Left forelimb (tissue), 1 donor: ENCODE measurements at places on chromosomes 3 and 15.

GRCh38 chr3:100981164-100981911 is 11.9 kb downstream of the ABI3BP start:
- DNase-seq, result no peak

DNA sequence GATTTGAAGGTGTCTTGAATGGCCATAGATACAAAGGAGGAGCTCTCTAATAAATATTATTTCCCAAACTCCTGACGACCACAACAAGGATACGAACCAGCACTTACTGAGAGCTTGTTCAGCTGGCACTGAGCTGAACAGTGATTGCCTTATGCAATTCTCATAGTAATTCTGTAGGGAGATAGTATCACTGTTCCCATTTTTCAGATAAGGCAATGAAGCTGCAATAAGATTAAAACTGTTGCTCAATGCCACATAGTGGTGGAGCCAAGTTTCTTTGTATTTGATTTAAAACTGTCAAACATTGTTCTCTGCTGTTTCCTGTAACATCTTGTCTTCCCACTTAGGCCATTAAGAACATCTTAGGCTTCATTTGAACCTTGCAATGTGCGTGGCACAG is 163.9 kb downstream of the RPLP1 start:
- DNase-seq, result no peak

- peak; percentile 51 for DNase-seq
Measured at GRCh38 chr15:77865106-77865610, 212.4 kb downstream of the TBC1D2B start.

DNA sequence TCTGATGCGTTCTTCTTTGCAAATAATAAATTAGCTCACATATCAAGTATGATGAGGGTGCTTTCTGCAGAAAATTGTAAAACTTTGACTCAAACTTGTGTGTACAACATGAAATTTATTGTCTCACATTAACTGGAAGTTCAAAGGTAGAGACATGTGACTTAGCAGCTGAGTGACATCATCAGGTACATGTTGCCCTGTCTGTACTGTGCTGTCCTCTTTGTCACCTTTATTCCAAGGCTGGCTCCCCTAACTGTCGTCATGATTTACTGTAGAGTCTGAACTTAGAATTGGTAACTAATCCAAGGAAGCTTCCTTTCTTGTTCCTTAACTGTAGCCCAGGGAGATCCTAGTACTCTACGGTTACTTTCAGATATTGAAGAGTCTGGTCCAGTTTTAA is 12.3 kb upstream of the FSIP1 start:
- DNase-seq, result no peak

DNA sequence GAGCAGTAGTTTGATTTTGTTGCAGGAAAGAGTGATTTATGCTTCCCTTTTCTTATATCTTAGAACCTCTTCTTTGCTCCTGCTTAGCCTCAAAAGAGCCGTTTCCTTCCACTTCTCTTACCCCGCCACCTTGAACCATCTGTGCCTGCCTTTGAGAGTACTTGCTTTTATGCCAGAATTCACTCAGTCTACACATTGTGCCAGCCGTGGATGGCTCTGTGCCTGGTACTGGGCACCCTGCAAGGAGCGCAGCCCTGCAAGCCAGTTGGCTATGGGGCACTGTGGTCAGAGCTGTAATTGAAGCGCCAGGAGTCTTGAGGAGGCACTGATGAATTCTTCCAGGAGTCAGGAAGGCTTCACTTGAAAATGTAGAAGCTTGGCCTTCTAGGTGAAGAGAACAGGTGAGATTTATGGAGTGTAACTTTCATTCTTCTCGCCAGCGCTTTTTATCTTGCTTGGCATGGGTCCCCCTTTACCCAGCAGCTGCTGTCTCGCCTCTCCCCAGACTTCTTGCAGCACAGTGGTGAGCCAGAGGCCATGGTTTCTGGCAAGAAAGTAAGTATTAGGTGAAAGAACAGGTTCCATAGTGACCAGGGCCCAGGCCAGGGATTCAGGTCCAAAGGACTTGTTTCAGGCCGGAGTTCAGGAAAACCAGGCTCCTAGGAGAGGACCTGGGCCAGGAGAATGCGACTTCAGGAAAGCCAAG is 4.9 kb downstream of the TMED3 start:
- no peak for DNase-seq

DNA sequence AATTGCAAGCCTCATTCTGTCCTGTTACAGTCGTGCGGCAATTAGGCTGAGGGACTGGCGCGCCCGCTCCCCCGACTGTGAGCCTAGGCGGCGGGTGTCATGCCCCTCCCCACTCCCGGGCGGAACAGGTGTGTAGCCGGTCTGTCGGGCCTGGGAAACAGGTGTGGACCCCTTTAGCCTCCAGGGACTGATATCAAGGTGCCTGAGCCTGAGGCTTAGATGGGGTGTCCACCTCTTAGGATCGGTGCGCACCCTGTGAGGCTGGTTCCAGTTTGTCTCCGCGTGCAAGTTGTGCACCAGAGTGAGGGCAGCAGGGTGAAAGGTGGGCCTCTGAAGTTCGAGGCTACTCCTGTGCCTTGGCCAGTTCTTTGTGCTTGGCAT is 686 bp downstream of the VPS8 start:
- no peak for DNase-seq

DNA sequence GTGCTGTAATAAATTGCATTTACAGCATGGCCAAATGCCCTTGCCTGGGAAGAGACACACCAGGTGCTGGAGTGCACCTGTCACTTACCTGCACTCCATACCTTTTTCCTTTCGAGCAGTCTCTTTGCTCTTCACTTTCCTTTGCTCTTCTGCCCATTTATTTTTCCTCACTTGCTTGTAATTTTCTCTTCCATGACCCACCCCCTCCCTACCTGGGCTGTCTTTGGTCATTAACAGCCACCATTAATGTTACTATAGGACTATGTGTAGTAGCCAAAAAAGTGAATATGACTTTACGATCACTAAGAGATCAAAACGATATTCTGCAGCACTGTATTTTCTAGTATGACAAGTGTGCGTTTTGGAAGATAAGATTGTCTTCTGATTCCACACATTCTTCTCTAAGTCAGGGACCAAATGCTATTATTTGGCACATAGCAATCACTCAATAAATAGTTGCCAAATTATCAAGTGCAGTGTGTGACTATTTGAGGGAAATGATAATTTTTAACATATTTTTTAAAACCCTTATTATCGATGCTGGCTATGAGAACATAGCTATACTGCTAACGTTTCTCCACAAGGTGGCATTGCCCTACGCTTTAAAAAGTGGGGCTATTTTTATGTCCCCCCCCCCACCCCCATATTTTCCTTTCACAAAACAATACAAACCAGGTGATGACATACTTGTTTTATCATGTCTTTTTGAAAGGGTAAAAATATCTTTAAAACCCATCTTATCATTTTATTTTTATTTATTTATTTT is 114.4 kb downstream of the GHSR start:
- DNase-seq, result no peak

DNA sequence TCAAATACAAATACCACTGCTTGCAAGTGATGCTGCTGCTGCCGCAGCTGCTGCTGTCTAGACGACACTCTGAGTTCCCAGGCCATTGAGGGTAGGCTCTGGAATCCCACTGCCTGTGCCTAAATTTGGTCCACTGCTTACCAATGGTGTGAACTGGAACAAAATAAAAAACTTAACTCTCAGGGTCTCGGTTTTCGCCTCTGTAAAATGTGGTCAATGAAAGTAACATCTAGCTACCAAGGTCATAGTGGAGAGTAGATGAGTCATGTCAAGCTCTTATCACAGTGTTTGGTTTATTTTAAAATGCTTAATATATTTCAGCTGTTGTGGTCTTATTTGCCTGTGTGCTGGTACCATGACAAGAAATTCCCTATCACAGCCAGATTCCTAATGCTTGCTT is 299.3 kb downstream of the CLSTN2 start:
- DNase-seq, result no peak

DNA sequence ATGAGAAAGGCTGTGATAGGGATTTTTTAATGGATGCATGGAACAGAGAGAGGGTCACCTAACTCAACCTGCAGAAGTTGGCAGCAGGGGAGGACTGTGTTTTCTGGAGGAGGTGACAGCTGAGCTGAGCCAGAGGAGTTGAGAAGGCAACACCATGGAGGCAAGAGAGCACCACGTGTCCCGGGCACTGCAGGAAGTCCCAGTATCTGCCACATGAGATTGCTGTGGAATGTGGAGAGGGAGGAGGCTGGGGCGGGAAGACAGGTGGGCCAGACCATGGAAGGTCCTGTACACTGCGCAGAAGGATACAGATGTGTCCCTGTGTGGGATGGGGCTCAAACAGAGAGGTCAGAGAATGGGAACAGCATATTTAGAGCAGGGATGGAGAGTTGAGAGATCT is 15.3 kb downstream of the MESP1 start:
- DNase-seq, result no peak

DNA sequence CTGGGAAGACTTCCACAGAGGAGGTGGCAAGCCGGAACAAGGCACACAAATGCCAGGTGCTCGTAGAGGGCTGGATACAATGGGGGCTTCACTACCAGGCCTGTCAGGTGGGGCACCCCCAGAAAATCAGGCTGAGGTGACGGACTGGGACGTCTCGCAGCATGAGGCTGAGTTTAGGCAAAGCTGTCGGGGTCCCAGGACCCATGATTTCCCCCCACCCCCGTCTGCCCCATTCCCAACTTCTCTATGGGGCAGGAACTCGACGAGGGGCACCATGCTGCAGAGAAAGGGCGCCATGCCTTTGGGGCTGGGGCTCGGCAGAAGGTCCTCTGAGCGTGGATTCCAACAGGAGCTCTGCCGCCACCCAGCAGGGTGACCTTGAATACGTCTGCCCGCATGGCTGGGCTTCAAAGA is 65.7 kb upstream of the HES1 start:
- no peak for DNase-seq
